ENCODE measurements at places on chromosomes 6 and 20.
A peak's percentile ranks its signal among the peaks of the same experiment; 100 is the strongest.

GRCh38 chr6:105272786-105273185 lies 93.0 kb upstream of the POPDC3 start:
- DNase-seq: no peak

- no peak for DNase-seq
Measured at GRCh38 chr6:11738661-11739375, 39.8 kb downstream of the ADTRP start.

- DNase-seq: no peak
Measured at GRCh38 chr20:57580478-57581201, 19.7 kb downstream of the PCK1 start.

GRCh38 chr6:36245572-36246061 lies 24.2 kb upstream of the PNPLA1 start:
- DNase-seq: no peak

DNA sequence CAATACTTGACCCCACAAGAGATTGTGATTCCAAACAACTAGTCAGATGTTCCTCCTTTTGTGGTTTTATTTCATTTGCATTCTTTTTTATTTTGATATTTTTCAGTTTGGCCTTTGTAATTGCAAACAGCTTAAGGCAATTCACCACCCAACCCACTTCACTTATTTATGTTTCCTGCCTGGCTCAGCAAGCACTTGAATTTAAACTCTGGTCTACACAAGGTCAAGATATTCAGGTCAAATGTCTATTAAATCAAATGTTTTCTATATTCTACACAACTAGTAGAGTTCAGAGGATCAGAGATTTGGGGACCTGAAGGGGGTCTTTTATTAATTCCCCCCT lies 100.1 kb downstream of the SGK1 start:
- no peak for DNase-seq

DNA sequence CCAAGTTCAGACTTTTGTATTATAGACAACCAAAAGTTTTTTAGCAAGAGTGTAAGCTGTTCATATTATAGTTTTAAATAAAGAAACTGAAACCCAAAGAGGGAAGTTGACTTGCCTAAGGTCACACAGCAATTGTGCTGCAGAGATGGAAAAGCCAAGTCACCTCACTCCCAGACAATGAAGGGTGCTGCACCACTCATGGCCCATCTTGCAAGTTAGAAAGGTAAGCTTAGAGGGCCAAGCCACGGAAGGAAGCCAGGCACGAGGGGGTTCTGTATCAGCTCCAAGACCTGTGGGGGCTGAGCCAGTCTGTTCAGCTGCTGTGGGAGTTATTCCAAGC lies 860 bp downstream of the DEFB124 start:
- DNase-seq: no peak

- DNase-seq: no peak
Measured at GRCh38 chr6:14550822-14551221, 433.2 kb downstream of the CD83 start.

DNA sequence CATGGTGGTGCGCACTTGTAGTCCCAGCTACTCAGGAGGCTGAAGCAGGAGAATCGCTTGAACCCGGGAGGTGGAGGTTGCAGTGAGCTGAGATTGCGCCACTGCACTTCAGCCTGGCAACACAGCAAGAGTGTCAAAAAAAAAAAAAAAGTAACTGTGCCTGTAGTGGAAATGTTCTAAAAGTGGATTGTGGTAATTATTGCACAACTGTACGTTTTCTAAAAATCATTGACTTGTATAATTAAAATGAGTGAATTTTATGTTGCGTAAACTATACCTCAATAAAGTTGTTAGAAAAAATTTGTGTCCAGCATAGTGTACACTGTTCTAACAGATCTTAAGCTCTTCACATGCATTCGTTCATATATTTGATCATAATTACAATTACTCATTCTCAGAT lies 5.5 kb downstream of the SEC23B start:
- no peak for DNase-seq

DNA sequence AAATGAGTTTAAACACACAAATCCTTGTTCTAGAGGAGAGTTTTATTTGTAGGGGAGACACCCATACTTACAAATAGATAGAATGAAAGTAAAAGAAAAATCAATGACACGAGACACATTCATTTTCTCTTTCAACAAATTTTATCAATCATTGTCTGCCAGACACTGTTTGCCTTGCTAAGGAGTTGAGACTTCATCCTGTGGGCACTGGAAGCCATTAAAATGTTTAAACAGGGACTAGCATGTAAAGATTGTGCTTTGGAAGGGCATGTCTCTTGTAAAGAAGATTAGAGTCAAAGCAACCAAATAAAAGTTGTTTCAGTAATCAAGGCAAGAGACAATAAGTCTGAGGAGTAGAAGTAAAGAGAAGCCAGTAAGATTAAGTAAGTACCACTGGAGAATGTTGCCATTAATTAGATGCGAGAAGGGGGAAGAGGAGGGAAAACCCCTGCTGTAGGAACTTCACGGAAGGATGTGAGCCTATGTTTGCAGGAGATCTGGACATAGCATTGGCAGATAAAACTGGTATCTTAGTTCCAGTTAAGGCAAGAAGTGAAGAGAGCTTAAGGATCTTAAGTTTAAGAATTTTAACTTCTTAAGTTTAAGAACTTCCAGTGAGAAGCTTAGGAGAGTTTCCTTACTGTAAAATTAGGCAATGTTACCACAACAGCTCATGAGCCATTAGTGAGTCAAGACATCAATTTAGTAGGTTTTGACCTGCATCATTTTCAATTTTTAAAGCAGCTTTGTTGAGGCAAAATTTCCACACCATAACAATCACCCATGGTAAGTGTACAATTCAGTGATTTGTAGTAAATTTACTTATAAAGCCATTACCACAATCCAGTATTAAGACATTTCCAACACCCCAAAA lies 117.0 kb upstream of the UST start:
- no peak for DNase-seq

DNA sequence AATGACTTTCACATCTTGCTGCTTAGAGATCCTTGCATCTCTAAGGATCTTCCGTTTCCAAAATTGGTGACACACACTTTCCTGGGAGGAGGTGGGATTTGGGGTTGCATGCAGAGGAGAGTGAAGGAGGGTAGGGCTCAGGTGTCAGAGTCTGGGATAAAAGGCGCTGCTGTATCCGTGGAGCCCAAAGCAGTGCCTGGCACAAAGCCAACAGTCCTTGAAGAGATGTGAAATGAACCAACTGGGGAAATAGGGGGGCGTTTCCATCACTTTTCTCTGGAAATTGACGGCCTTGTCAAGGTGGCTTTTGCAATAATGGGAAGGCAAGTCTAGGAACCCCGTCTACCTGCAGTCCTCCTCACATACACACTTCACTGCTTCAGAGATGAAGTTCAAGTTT lies 59.5 kb upstream of the NELFCD start:
- DNase-seq: no peak

DNA sequence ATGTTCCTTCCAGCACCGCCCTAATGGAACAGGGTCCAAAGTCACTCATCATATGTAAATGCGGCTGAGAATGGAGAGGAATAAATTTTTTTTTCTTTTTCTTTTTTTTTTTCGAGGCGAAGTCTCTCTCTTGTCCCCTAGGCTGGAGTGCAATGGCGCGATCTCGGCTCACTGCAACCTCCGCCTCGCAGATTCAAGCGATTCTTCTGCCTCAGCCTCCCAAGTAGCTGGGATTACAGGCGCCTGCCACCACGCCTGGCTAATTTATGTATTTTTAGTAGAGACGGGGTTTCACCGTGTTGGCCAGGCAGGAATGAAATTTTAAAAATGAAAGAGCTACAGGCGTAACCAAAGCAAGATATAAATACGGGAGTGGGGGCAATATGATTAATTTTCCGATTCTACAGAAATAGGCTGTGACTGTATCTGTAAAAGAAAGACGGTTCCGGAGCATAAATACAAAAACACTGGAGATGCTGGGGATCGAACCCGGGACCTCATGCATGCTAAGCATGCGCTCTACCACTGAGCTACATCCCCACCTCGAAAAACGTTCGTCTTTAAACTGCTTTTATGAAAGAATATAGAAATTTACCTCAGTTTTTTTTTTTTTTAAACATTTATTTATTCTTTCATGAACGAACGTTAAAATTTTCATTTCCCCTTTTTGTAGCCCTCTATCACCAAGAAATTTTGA lies 132.2 kb downstream of the GPX5 start:
- DNase-seq: peak; percentile 68

DNA sequence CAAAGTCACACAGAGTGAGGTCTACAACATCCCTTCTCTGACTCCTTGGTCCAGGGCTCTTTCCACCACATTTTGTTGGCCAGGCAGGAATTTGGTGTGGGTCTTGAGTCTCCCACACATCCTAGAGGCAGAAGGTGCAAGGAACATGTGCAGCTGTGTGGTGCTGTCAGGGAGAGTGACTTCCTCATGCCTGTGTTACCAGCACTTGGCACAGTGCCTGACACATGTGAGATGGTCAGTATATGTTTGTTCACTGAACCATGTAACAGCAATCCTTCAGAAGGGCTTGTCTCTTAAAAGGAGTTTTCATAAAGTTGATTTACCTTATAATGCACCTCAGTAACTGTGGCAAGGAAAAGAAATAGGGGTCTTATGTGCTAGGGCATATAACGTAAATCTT lies 168.5 kb downstream of the CDC5L start:
- no peak for DNase-seq

DNA sequence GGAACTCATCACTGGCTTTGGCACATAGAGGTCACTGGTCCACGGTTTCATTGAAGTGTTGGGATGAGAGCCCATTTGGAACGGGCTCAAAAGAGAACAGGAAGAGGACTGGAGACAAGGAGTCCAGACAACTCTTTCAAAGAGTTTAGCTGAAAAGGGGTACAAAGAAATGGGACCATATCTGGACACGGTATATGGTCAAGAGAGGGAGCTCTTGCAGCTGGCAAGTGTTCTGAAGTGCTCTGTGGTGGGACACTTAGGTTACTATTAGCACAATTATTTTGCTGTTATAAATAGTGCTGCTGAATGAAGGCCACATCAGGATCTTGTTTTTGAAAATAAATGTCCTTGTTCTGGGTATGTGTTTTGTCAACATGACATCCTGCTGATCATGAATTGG lies 4.6 kb downstream of the SGK2 start:
- DNase-seq: no peak

GRCh38 chr6:134324141-134324540 lies 6.2 kb upstream of the SGK1 start:
- DNase-seq: no peak

DNA sequence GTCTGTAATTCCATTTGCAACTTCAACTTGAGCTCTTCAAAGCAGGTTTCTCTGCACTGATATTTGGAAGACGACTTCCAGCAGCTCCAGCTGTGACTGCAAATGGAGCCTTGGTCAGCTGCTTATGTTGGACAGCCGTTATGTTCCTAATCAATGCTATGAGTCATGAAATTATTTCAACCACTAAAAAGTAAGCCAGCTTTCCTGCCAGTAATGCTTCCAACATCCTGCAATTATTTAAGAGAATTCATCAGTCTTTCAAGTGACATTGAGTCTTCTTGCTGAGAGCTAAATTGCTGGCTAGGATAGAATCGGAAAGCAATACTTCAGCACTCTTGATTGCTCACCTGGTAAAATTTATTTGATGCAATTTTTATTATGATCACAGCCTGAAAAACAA lies 375.7 kb downstream of the MMUT start:
- DNase-seq: no peak

DNA sequence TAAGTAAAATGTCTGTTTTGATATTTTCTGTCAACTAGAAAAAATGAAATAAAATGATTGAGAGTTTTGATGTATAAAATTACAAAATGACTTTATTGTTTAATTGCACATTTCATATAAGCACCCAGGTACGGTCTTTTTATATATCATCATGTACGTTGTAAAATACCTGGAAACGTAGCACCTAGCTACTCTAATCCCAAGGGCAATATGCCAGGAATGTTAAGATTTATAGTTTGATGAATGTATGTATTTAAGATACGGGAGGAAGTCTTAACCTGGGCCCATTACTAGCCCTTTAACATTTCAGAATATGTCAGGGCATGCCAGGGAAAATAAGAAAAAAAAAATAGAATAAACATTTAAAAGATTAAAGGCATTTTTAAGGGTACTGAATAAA lies 490.9 kb upstream of the NRSN1 start:
- DNase-seq: no peak
